ENCODE measurements at places on chromosomes 12 and 14. TPM values are rescaled to one million over a fixed set of nuclear protein-coding genes. Genes with fewer than 3 reads are reported as not detected.

GRCh38 chr12:83114966-83115365, 428.3 kb downstream of the TMTC2 start:
- H3K27ac ChIP-seq, result no peak overlapping the region
- no peak for DNase-seq
- H3K27me3 ChIP-seq, result no peaks in the 10 kb centered on the region
- H3K4me1 ChIP-seq, result no peaks in the 10 kb centered on the region

GRCh38 chr14:24075485-24076301, 4.3 kb downstream of the CPNE6 start:
- DNase-seq, result no peak
- H3K27me3 ChIP-seq, result no peaks in the 10 kb centered on the region
- H3K27ac ChIP-seq, result no peak overlapping the region
- H3K36me3 ChIP-seq, result no peaks in the 10 kb centered on the region

DNA sequence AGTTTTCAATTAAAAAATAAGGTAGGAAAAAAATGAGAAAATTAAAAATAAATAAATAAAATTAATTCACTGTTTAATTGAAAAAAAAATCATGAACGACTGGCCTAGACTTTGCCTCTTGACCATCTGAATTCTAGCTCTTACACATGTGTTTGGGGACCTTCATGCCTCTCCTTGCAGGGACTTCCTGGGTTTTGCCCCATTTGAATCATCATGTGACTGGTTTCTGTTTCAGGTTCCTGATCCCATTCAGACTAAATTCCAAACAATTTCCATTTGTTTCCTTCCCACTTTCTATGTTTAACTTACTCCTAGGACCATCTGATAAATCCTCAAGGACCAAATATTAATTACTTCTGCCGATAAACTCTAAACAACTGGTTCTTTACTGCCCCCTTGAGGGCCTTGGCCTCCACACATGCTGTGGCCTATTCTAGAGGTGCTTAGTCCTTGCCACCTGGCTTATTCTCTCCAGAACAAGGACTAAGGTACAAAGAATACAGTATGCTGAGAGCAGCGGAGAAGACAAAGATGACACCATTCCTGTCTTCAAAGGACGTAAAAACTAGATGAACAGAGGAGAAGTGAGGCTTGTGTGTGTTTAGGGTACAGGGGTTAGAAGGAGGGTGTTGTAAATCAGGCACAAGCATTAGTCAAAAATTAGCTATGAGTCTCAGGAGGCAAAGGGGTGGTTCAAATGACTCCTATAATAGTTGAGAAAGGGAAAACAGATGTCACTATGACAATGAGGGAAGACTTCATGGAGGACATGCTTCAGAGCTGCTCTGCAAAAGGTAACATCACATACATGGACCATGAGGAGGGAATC, 125.8 kb upstream of the AVPR1A start:
- no peaks in the 10 kb centered on the region for H3K36me3 ChIP-seq
- no peak overlapping the region for H3K4me3 ChIP-seq
- H3K27me3 ChIP-seq, result no peaks in the 10 kb centered on the region
- DNase-seq, result peak; percentile 3

DNA sequence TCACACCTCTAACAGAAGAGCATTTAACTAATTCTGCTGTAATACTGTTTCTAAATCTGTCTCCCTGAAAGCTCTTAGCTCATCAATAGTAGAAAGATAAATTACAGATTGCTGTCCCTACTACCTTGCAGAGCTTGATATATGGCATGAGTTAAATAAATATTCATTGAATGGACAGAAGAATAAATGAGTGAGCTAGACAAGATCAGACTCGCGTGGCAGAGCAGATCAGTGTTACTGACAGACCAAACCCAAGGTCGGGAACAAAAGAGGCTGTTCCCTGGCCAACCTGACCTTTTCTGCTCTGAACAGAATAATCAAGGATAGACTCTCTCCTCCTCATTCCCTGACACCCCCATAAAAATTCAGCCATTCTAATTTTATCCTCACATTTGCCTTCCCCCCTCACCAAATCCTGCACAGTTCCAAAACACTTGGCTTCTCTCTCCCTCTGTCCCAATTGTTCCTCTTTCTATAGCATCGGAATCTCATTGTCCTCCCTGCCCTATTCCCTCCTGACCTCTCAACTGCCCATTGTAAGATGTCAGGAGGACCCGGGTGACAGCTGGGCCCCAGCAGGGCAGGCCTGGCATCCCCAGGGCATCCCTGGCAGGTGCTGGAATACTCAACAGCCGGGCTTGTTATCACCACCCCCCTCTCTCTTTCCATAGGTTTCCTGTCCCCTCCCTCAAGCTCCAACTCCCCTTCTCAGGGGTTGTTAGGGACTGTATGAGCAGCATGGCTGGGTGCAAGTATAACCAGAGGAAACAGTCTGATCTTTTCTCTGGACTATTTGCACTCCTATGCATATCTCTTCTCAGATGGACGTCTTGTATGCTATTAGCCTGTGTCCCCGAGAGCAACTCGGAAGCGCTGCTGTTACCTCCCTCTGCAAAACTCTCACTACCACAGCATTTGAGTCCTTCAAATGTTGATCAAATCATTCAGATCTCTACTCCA, 19.9 kb downstream of the NEUROD4 start:
- peaks cover 28% of the 10 kb centered on the region for H3K4me1 ChIP-seq
- H3K4me3 ChIP-seq, result no peak overlapping the region
- DNase-seq, result no peak
- H3K27me3 ChIP-seq, result no peaks in the 10 kb centered on the region
- H3K27ac ChIP-seq, result no peak overlapping the region

GRCh38 chr12:21764065-21764464, 10.4 kb downstream of the KCNJ8 start:
- H3K36me3 ChIP-seq, result no peaks in the 10 kb centered on the region
- H3K4me3 ChIP-seq, result no peak overlapping the region
- no peak overlapping the region for H3K27ac ChIP-seq
- H3K4me1 ChIP-seq, result no peaks in the 10 kb centered on the region
- no peaks in the 10 kb centered on the region for H3K27me3 ChIP-seq
- no peak for DNase-seq

The AKAP5 gene
- total RNA-seq, result 1.2 TPM

The TRIM9 gene
- 2.4 TPM for total RNA-seq
